Left ventricle myocardium superior (tissue), 1 donor: ENCODE measurements at places on chromosomes 12 and 14.
A peak's percentile ranks its signal among the peaks of the same experiment; 100 is the strongest.

GRCh38 chr14:60195179-60195810 lies 30.1 kb upstream of the DHRS7 start:
- DNase-seq, result no peak

DNA sequence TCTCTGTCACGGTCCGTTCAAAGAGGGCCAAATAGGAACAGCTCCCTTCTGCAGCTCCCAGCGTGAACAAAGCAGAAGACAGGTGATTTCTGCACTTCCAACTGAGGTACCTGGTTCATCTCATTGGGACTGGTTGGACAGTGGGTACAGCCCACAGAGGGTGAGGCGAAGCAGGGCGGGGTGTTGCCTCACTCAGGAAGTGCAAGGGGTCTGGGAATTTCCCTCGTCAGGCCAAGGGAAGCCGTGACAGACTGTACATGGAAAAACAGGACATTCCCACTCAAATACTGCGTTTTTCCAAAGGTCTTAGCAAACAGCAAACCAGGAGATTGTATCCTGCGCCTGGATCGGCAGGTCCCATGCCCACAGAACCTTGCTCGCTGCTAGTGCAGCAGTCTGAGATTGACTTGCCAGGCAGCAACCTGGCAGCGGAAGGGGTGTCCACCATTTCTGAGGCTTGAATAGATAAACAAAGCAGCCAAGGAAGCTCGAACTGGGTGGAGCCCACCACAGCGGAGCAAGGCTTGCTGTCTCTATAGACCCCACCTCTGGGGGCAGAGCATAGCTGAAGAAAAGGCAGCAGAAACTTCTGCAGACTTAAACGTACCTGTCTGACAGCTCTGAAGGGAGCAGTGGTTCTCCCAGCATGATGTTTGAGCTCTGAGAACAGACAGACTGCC lies 22.7 kb downstream of the SLC38A1 start:
- DNase-seq, result no peak

DNA sequence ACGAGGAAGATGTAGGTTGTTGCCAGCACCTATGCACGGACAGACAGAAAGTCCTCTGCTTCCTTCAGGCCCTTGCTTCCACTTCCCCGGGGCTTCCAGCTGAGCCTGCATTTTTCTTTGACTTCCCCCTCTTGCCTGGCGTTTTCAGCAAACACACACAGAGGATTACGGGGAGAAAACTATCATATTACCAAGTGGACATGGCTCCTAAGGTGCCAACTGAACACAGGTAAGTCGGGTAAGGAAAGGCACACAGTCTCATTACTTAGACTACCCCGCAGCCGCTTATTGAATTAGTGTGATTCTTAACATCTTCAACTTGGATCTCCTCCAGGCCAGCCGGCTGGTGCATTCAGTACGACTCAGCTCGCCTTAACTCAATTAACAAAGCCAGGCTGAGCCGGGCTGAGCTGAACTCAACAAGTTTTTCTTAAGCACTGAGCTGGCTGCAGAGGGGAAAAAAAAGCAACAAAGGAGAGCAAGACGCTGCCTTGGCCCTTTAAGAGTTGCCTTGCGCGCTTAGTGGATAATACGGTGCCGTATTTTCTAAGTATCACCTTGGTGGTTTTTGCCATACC lies 19.2 kb upstream of the MAP1LC3B2 start:
- peak; percentile 59 for DNase-seq

DNA sequence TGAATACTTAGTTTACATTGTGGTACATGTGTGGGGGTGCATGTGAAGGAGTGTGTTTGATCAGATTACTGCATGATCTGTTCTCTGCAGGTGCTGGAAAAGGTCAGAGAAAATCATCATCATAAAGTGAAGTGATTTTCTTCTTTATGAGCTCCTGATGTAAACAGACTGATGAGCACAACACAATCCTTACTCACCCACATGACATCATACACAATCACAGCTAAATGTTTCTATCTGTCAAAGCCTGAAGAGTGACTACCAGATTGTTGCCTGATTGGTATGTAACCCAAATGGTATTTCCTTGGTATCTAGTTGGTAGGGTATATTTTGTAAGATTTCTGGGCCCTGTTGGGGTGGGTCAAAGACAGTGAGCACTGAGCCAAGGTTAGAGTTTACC lies 270.8 kb downstream of the FOXG1 start:
- no peak for DNase-seq

GRCh38 chr12:95173392-95174251 lies 43.6 kb downstream of the FGD6 start:
- DNase-seq, result peak; percentile 76

DNA sequence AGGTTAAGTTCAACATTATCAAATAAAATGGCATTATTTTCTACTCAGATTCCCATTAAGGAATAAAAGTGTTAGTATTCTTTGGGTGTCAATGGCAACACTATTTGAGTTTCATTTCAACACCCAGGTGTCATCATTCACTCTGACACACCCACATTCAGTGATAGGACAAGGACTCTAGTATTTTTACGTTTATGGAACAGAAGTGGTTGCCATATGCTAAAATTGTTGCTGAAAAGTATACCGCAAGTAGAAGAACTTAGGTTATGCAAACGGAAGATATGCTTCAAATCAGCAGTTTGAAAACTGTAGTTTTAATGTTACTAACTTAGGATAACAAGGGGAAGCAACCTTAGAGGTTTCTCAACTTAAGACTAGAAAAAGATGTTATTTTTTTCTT lies 20.0 kb upstream of the SGPP1 start:
- DNase-seq, result no peak

- no peak for DNase-seq
Measured at GRCh38 chr12:31210541-31210940, 115.4 kb downstream of the SINHCAF start.

DNA sequence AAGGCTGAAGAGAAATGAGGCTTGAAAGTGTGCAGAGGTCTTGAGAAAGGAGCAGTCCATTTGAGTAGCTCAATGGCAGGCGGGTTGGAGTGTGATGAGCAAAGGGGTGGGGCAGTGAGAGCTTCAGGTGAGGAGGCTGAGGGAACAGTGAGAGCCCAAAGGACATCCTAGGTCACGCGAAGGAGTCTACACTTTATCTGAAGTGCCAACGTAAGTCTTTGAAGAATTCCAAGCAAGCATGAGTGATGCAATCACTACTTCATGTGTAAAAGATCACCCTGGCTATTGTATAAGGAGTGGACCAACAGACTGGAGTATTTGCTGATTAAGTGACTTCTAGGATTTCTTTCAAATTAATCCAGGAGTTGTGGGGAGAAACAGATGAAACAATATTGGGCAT lies 159.9 kb upstream of the HIF1A start:
- no peak for DNase-seq

- DNase-seq, result no peak
Measured at GRCh38 chr12:84763107-84763506, 149.5 kb downstream of the SLC6A15 start.

- peak; percentile 33 for DNase-seq
Measured at GRCh38 chr14:88791629-88792472, 902 bp downstream of the EML5 start.

DNA sequence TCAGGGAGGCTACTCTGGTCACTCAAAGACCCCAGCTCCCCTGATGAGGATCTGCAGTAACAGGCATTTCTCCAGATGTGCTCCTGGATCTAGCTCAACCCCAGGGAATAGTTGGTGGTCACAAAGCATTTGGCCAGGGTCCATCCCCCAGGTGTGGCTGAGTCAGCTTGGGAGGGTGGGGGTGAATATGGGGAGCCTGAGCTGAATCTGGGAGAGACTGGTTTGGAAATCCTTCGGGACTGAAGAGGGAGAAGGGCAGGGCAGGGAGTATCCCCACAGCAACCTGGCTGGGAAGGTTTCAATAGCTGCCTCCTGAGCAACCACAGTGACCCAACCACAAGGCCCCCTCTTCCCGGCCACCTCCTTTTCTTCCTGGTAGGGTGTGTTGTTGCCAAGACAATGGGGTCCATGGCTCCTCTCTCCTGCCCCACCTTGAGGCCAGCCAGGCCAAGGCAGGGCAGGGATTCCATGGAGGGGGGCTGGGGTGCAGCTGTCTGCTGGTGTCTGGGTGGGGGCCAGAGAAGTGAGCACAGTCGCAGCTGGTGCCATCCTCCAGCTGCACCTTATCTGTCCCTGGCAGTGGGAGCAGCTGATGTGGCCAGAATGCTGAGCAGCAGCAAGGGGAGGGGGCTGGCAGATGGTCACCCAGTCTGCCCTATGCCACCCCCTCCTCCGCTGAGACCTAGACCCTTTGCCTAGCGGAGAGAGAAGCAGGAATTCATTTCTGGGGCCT lies 5.5 kb downstream of the ASIC1 start:
- DNase-seq, result no peak

GRCh38 chr12:124767066-124767821 lies 96.4 kb downstream of the SCARB1 start:
- peak; percentile 90 for DNase-seq

DNA sequence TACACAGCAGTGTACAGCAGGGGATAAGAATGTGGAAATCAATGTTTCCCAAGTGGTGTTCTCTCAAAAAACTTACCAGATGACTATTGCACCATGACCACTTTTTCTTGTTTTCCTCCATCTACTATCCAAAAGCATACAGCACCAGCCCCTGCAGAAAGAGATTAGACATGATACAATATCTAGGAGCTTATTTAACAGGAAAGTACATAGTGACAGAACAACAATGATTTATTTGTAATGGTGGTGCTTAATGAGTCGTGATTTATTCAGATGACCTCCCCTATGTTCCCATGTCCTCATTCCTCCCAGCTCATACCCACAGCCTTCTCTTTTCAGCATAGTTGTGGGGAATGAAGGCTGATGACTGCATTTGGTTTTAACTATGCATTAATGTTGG lies 413.6 kb downstream of the BTG1 start:
- no peak for DNase-seq

DNA sequence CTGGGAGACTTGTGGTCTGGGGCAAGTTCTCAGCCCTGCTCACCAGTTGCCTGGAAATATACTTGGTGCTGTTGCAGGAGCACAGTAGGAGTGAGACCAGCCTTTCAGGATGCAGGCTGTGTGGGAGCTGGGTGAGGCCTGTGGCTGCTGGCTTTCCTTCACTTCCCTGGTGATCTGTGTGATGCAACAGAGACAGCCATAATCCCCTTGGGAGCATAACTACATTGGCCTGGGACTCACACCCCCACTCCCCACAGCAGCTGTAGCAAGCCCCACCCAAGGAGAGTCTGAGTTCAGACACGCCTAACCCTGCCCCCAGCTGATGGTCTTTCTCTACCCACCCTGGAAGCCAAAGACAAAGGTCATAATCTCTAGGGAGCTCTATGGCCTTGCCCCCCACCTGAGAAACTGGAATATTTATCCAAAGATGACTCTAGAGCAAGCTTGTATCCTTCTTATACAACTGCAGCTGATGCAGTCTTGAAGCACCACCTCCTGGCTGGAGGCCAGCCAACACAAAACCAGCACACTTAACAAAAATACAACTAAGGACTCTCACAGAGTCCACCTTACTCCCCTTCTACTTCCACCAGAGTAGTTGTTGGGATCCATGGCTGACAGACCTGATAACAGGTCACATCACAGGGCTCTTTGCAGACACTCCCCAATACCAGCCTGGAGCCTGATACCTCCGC lies 190.4 kb upstream of the CPNE8 start:
- DNase-seq, result no peak

DNA sequence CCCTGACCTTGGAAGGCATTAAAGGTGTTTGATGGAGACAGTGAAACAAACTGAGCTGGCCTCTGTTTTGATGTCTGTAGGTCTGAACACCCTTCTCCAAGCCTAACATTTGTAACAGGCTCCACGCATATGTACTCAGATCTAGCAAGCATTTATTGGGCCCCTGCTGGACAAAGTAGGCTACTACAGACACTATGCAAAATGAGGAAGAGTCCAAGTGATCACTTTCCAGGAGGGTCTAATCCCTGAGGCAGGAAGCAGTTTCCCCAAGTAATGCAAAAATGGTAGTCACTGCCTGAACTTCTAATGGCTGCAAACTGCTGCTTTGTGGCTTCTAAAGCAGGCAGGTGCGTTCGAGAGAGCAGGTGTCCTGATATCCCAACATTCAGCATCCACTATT lies 405.8 kb downstream of the MED13L start:
- no peak for DNase-seq

GRCh38 chr14:104685216-104685997 lies 4.0 kb upstream of the INF2 start:
- DNase-seq, result no peak

DNA sequence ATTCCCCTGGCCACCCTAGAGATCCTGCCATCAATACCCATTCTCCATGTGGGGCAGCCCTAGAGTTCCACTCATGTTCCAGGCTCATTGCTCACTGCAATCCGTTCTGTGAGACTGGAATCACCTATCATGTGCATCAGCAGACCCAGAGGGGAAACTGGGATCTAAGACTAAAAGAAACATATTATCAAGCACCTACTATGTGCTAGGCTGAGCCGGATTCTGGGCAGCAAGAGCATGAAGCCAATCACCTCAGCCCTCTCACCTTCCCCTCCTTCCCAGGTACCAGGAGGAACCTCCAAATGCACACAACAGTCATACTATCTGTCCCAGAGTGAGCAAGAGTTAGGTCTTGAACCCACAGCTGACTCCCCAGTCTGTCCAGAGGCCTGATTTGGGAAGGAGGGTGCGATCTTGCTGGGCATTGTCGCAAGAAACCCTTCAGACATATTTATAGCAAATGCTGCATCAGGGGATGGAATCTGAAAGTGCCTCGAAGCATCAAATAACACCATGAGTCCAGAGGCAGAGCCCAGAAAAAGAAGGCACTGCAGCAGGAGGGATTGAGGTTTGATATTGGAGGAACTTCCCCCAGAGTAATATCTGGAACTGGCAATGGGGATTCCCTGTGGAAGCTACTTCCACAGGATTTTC lies 6.7 kb upstream of the CACNB3 start:
- DNase-seq, result no peak

- no peak for DNase-seq
Measured at GRCh38 chr12:98870504-98870903, 225.4 kb downstream of the APAF1 start.

DNA sequence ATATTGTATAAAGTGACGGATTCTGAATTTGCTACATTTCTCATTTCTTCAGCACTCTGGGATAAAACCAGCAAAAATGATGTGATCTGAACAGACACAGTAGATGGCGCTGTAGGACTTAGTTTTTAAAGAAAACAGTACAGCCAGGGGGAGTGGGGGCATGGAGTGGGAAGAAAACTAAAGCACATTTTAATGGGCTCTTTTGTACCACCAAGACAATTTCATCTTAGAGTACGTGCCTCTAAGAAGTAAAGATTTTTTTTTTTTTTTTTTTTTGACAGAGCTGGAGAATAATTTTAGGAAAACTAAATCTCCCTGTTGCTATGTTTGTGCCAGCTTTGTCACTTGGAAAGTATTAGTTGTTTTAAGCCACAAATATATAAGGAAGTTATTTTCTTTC lies 124.4 kb downstream of the RAD51B start:
- DNase-seq, result no peak

DNA sequence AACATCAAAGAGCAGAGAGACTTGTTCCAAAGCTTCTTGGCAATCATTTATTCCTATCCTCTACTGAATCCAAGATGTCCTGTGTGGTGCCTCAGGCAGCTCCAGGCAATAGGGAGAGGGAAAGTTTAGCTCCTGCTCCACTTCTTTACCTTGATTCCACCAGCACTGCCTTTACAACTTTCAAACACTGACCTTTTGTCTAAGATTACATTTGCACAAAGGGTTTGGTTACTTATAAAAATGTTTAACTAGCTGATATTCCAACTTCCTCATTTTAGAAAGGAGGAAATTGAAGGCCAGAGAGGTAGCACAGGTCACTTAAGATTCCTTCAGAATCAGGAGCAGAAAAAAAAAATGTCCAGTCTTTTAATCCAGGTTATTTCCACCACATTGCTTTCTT lies 192.7 kb downstream of the BTG1 start:
- DNase-seq, result no peak
